ENCODE measurements at places on chromosomes 1 and 21.

GRCh38 chr1:40847023-40847745 is 15.0 kb downstream of the CITED4 start:
- peak; percentile 11 for DNase-seq

- peak; percentile 30 for DNase-seq
Measured at GRCh38 chr21:39715804-39716397, 29.1 kb upstream of the IGSF5 start.

GRCh38 chr1:42153624-42154023 is 414 bp downstream of the GUCA2B start:
- no peak for DNase-seq

- DNase-seq = no peak
Measured at GRCh38 chr1:201785291-201785690, 43.7 kb upstream of the IPO9 start.

DNA sequence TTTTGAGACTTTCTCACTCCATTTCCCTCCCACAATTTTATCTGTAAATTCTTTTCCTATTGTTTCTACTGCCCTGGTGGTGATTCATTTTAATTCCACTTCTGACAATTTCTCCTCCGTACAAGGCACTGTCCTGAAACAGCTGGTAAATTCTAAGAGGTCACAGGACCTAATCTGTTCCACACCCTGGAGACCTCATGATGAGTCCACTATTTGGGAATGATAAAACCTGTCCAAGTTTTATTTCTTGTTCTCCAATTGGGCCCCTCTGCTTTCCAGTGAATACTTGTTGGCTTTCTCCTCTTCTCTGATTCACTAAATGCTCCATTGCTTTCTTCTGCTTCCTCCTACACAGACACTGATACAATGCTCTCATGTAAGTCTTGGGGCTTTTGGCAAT is 343.1 kb upstream of the DUSP10 start:
- no peak for DNase-seq

DNA sequence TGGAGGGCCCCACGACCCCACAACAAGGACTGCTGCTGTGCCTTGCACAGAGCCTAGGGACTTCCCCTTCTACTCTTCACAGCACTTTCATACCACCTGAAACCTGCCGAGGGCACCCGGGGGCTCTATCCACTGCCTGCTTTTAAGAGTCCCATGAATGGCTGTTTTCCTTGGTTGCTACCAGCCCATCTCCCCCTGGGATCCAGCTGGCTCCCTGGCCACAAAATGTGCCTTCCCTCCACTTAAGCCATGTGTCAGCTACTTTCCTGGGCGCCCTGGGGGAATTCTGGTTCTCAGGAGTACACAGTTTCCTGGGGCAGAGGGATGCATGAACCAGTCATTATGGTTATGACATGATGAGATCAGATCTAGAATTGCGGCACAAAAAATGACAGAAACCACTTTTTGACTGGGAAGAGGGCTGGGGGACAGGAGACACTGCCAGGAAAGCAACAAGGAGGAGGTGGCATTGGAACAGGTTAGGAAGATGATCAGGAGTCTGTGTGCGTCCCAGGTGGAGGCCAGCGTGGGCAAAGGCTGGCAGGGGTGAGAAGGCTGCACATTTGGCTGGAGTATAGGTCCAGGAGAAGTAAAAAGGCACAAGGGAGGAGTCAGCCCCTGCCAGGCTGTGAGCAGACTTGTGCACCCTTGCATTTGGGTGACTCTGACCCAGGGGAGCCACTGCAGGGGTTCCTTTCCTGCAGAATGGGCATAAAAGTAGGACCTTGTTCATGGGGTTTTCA is 3.2 kb upstream of the TNFRSF8 start:
- DNase-seq = no peak

DNA sequence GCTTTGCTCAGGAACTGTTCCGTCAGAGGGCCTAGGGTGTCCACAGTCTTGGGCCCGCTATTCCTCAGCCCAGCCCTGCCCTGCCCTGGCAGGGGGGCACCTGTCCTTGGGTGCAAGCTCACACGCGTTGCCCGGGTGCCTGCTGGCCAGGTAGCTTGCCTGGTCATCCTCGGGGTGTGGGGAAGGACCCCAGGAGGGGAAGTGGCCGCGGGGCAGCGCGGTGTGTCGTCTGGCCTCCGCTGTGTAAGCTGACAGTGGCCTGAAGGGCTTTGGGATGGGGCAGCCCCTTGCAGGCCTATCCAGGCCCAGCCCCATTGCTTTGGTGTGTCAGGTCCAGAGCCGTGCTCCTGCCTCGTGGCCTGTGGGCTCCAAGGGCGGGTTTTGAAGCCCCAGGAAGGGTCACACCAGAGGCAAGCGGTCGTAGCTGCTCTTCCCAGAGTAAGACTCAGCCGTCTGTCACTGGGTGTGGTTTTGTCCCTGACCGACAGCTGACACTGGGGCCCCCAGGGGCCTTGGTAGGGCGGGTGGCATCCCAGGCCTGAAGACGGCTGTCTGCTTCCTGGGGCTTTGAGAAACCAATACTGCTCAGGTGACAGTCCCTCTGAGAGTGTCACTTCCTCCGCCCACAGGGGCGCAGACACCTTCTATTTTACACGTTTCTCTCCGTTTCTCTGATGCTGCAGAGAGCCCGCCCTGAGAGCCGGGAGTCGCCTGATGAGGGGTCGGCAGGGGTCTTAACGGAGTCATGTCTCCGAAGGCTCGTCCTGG is 72.1 kb downstream of the SKI start:
- no peak for DNase-seq

DNA sequence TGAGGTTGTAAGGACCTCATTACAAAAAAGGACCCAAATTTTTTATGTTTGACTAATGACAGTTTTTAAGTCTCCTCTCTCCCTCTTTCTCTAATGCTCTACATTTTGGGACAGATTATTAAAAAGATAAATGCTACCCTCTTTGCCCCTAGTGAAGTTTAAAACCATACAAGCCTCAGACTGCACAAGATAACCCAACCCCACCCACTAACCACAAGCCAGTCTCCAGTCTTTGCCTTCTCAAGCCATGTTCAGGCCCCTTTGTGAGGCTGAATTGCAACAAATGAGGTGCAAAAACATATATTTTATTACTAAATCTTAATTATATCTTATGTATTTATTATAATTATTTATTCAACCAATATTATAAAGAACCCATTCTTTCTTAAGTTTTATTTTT is 597.2 kb upstream of the BRINP3 start:
- DNase-seq = no peak

GRCh38 chr21:44709426-44710293 is 1.7 kb downstream of the TSPEAR start:
- DNase-seq = no peak

DNA sequence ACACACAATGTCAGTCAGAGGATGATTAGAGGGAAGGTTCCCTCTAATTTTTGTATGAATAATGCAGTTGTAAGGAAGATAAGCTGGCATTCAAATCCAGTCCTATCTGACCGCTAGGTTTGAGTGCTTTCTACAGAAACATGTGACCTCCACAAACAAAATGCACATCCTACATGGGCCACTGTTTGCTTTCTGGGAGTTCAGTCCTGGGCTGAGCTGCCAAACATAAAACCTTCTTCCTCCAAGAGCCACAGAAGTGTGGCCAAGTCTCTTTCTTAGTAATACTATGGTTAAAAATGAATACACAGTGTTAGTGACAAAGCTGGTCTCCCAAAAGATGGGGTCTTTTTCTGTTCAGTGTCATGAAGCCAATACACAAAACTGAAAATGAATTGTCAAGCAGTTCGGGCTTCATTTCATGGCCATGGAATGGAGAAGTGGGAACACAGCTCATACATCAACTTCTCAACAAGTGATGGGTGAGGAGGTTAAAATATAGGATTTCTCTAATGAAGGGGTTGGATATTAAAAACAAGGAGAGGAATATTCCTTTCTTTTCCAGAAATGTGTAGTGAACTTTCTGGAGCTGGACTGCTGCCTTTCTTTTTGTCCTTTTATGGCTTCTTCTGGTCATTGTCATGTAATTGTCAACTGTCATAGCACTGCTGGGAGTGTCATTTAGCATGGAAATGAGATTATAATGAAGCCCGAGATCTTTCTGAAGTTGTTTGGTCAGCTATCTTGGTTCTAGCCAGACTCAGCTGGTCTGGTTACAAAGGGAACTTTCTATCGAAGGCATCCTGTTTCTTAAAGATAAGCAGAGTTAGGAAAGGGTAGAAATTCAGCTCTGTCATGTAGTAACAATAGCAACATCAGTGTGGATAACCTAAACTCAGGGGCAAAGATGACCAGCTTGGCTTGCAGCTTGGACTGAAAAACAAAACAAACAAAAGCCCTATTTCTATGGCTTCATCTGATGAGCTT is 135.1 kb downstream of the CHD1L start:
- DNase-seq = no peak

GRCh38 chr1:24930260-24931145 is at the start of gene RUNX3:
RUNX3 (minus strand) TSS chr1:24930276; CDS start chr1:24929868, 408 bp downstream.
- no peak for DNase-seq

DNA sequence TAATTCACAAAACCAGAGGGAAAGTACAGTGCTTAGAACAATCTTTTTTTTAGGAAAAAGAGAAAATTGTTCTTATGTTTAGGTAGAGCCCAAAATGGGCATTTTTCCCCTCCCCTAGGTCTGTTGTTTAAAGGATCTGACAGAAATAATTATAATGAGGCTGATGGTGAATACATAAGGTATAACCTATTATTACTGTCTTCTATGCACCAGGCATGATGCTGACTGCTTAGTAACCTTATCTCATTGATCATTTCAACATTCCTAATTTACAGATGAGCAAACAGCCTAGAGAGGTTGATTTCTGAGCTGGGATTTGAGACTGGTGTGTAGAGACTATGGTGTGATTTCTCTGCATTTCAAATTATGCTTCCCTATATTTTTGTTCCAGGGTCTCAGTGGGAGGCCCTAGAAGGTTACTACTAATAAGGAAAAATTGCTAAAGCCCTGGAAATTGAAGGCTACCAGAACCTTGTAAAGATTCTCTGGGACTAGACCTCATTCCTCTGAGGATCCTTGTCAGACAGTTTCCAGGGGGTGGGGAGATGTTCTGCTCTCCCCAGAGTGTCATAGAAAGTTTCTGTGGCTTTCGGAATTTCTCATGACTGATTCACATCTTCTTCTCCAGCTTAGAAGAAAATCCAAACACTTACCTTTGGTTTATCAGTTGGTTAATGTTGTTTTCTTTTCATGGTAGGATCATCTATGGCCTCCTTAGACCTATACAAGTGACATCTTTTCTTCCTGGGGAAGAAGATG is 44.9 kb downstream of the ROR1 start:
- DNase-seq = no peak

GRCh38 chr1:67441183-67441582 is 11.0 kb upstream of the SERBP1 start:
- no peak for DNase-seq

- no peak for DNase-seq
Measured at GRCh38 chr21:30255679-30256078, 27.1 kb downstream of the KRTAP24-1 start.

GRCh38 chr1:18144916-18145647 is 37.5 kb downstream of the IGSF21 start:
- no peak for DNase-seq

DNA sequence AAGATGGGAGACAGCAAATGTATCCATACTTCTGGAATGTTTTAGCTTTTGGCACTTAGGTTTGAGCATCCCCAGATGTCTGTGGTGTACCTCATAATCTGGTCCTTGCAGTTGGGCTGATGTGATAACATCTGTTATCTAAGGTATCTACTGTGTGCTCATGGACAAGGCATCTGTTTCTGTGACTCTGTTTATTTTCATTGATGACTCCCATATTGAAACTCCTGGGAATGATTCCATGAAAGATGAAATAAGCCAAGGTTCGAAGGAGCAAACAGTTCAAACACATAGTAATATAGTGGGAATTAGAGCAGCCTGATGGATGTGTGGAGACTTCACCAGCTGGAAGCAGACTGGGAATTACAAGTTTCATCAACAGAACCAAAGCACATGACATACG is 20.7 kb upstream of the TRIM45 start:
- no peak for DNase-seq

GRCh38 chr1:53547231-53547790 is 88.1 kb downstream of the DMRTB1 start:
- no peak for DNase-seq

DNA sequence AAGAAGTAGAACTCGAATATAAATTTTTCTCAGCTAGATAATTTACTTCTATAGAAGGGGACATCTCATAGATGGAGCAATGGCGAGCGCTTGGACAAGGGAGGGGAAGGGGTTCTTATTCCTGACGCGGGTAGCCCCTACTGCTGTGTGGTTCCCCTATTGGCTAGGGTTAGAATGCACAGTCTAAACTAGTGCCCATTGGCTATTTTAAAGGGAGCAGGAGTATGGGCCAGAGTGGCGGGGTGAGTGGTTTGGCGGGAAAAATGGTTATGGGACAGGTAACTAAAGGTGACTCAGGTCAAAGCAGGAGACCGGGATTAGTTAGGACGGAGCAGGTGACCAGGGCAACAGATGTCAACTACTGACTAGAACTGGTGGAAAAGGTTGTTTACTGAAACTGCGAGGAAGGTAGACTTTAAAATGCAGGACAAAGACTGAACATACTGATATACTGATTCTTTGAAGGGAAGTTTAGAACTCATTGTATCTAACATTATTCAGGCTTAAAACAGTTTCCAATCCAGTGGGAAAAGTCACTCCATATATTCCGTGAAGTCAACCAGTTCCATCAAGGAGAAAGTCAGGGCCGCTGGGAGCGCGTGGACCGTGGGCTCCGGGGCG is 940 bp upstream of the ATAD3A start:
- DNase-seq = no peak

DNA sequence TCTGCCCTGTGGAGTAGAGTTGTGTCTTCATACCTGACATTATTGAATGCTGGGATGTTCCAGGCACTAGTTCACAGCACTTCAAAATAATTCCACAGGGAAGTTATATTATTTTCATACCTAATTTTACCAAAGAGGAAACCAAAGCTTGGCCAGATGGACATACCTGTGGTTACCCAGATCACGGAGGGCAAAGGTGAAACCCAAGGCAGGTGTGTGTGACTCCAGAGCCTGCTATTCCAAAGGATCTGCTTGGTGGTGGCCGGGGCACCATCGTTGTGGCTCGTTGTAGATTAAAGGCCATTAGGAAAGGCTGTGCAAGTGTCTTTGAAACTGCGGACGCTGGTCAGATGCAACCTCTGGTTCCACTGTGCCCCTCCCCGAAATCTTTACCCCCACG is 108.6 kb downstream of the ZBTB18 start:
- no peak for DNase-seq

GRCh38 chr1:116947092-116947860 is 37.6 kb downstream of the PTGFRN start:
- DNase-seq = no peak

DNA sequence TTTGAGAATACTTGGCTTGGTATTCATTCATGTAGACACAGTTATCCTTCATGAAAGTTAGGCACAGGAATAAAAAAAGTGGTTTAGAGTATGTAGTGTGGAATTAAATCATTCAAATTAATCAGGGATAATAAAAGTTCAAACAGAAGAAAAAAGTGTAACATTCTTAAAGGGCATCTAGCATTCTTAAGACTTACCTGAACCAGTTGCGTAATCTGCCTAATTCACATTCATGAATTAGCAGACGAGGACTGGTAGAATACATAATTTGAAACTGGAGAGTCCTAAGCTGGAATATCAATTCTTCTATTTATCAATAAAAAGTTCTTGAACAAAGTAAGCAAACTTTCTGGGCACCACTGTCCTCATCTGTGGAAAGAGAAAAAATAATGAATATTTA is 157.0 kb upstream of the DEPDC1 start:
- DNase-seq = no peak

GRCh38 chr1:71492298-71493041 is 411.6 kb upstream of the ZRANB2 start:
- no peak for DNase-seq

GRCh38 chr1:79431340-79431739 is 424.8 kb upstream of the ADGRL4 start:
- no peak for DNase-seq

All from caudate nucleus (tissue), 63 donors.